NCI-H2081 (cell line): ENCODE measurements at places on chromosomes 2 and 18.

DNA sequence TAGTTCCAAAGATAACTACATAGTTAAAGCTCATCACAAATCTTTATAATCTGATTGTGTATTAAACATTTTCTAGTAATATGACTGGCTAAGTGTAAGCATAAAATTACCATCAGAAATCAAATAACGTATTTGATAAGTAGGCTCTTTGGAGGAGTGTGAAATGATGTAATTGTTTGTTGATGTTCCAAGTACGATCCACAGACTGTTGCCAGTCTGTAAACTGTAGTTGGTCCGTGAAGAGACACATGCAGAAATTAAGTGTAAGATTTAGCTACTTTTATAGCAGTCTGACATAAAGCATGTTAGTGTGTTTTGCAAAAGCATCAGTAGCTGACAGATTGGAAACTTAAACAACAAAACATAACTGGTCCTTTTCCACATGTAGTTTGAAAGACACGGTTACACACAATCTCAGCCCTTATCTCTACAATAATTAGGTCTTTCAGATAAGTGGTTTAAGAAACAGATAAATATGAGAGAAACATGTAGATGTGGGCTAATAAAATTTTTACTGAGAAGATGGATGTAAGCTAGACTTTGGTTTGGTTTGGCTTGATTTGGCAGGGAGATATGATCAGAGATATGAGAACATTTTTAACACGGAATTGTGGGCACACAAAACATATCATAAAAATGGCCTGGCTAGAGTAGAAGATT, 115.0 kb upstream of the EPB41L5 start:
- DNase-seq = no peak

- DNase-seq = peak; percentile 96
Measured at GRCh38 chr2:9003616-9004337, at the start of gene MBOAT2. TSS of gene MBOAT2 (minus strand) at chr2:9003684. CDS start at chr2:9003614, 70 bp downstream.

GRCh38 chr18:519019-519879, 18.7 kb upstream of the COLEC12 start:
- no peak for DNase-seq

DNA sequence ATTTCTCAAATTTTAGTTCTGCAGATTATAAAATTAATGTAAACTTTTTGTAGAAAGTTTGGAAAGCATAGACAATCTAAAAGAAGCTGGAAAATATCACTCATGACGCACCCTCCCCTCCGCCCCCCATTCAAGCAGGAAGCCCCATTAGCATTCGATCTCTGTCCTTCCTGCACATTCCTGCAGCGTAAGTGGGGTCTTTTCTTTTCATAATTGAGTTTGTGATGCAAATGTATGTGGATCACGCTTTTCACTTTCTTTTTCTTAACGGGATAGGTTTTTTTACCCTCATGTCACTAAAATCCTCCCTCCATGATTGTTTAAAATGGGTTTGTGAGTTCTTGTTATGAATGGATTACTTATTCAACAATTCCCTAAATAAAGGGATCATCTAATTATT, 181.7 kb upstream of the HDAC4 start:
- no peak for DNase-seq

GRCh38 chr2:105868060-105868459, 123.3 kb downstream of the NCK2 start:
- no peak for DNase-seq

DNA sequence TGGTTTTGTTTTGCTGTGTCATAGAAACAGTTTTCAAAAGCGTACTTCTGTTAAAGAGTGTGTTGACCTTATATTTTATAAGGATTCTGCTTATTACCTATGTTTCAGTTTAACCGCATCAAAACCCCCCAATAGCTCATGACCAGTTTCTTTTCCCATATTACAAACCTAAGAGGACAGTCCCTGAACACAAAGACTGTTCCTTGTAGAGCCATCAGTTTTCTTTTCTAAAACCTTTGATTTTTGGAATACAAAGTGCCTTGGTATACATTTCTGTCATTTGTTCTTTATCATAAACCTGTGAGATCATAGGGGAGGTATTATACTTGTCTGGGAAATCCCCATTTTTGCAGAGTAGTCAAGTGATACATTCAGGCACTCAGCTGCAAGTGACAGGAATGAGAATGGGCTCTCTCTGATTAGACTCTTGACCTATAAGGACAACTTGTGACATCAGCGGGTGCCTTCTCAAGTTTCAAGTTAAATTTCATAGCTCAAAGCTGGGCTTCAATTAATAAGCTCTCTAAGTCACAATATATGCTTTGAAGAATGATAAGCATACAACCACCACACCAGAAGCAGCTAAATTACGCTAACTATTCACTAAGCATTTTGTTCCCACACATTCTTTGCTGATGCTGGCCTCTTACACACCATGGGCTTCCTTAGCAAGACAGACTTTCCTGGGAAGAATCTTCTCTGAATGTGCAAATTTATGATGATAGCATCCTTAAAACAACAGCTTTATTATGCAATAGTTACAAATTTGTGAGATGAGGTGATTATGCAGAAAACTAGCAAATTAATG, 97.5 kb upstream of the CD302 start:
- DNase-seq = no peak

DNA sequence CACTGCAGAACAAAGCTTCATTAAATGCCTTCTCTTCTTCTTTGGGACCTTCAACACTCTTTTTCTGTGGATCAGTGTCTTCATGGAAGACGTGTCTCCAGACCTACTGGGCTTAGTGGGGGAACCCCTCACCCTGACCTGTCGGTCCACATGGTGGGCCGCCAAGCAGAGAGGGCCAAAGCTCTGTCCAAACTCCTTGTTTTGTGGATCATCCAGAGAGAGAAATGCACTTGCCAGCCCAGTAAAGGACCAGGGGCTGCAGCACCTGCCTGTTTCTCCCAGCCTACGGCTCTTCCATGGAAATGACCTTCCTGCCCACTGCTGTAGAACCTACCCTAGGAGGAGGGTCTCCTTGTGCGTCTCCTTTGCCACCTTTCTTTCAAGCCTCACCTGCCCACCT, 25.9 kb downstream of the DYSF start:
- DNase-seq = no peak

GRCh38 chr2:28779001-28779400, 27.4 kb downstream of the PPP1CB start:
- no peak for DNase-seq

DNA sequence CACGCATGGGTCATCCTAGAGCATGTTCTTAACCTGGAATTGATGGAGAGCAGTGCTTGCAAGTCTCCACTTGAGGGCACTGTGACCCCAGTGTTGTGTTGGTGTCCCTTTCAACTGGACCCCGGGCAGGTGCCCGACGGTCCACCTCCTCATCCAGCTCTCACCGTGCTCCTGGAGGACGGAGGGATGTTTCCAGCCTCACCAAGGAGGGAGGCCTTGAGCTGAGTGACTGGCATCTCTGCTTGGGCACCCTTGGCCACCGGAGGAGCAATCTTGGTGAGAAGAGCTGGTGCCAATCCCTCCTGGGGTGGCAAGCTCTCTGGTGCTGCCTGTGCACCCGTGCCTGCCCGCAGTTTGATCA, 45.4 kb upstream of the ASB18 start:
- peak; percentile 0 for DNase-seq

GRCh38 chr2:205138735-205139134, 543.6 kb upstream of the NRP2 start:
- no peak for DNase-seq

GRCh38 chr2:96626553-96626942, 11.6 kb downstream of the KANSL3 start:
- DNase-seq = no peak

GRCh38 chr2:134128746-134129145, 125.1 kb upstream of the MGAT5 start:
- DNase-seq = no peak

DNA sequence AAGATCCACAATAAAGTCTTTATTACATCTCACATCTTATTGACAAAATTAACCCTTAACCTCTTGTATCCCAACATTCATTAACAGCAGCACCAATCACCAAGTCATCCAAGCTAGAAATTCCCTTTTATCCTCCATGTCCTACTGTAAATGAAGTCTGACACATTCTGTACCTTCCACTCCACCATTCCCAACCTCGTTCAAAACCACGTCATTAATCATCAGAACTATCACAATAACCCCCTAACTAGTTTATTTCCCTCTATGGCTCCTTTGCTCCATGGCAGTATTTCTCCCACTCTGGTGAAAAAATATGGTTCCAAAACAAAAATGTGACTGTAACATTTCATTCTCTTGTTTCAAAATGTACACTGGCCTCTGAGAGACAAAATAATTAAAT, 1626.2 kb downstream of the LRP1B start:
- DNase-seq = no peak

DNA sequence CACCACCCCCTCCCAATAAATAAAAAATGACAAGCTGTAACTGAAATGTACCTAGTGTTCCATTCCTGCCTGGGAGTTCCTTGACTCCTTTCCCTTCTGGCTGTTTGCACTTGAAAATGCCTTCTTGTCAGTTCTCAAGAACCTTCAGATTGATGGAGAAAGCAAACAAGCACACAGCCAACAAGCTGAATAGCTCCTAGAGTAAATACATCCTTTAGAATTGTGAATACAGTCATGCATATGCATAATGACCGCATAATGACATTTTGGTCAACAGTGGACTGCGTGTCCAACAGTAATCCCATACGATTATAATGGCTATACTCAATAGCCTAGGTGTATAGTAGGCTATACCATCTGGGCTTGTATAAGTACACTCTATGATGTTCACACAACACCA, 97.0 kb downstream of the LYPD6 start:
- no peak for DNase-seq

- no peak for DNase-seq
Measured at GRCh38 chr2:47177043-47177565, 22.0 kb upstream of the STPG4 start.

- no peak for DNase-seq
Measured at GRCh38 chr2:207506426-207506825, 23.3 kb upstream of the CREB1 start.

DNA sequence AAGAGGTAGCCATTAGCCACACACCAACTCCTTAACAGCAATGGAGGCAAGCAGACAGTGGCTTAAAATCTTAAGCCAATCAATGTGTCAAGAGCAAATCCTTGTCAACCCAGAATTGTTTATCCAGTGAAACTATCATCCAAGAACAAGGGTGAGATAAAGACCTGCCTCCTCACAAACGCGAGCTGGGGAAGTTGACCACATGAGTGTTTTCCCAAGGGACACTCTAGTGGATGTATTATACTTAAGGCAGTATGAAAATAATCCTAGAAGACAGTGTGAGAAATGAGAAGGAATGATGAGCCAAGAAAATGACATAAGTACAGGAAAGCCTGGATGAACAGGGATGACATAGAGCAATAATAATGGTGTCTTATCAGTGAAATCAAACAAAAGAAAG, 209.6 kb downstream of the TWIST2 start:
- no peak for DNase-seq

- no peak for DNase-seq
Measured at GRCh38 chr2:31131871-31132270, 6.4 kb downstream of the GALNT14 start.

- no peak for DNase-seq
Measured at GRCh38 chr18:58635891-58636290, 7.0 kb upstream of the ALPK2 start.

- no peak for DNase-seq
Measured at GRCh38 chr2:117760916-117761315, 53.6 kb upstream of the DDX18 start.
